ENCODE measurements at places on chromosomes 1 and 21. TPM values are rescaled to one million over a fixed set of nuclear protein-coding genes. Genes with fewer than 3 reads are reported as not detected.

Gene ENTREP3
- total RNA-seq = 46.3 TPM

GRCh38 chr1:82045221-82045620, 244.5 kb downstream of the ADGRL2 start:
- H3K4me3 ChIP-seq = no peak overlapping the region
- H3K36me3 ChIP-seq = no peaks in the 10 kb centered on the region
- H3K4me1 ChIP-seq = peaks cover 12% of the 10 kb centered on the region
- DNase-seq = no peak

DNA sequence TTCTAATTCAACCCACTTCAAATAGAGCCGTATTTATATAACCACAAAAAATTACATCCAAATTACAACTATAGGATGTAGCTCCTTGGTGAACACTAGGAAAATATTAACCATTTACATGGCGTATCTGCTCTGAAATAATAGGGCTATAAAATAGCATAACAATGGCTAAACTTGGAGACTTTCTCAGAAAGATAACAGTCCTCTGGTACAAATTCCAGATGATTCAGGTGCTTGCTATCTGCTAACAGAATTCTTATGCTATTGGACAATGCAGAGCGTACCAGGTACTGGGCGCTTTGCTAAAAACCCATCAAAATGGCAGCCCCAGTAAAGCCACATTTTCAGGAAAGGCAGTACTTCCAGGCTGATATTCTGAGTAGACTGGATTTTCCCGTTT, 209.7 kb upstream of the C8B start:
- H3K36me3 ChIP-seq = no peaks in the 10 kb centered on the region
- H3K27ac ChIP-seq = no peak overlapping the region
- no peaks in the 10 kb centered on the region for H3K27me3 ChIP-seq
- DNase-seq = no peak

- H3K4me3 ChIP-seq = no peak overlapping the region
- H3K36me3 ChIP-seq = no peaks in the 10 kb centered on the region
- no peak overlapping the region for H3K27ac ChIP-seq
- H3K4me1 ChIP-seq = no peaks in the 10 kb centered on the region
- H3K27me3 ChIP-seq = no peaks in the 10 kb centered on the region
- DNase-seq = no peak
These were observed 1217.8 kb upstream of the ADGRL2 start for GRCh38 chr1:80582980-80583379.

Gene IL19
- total RNA-seq = not detected
